ENCODE measurements at places on chromosomes 7 and 10. TPM values are rescaled to one million over a fixed set of nuclear protein-coding genes. Genes with fewer than 3 reads are reported as not detected.

DNA sequence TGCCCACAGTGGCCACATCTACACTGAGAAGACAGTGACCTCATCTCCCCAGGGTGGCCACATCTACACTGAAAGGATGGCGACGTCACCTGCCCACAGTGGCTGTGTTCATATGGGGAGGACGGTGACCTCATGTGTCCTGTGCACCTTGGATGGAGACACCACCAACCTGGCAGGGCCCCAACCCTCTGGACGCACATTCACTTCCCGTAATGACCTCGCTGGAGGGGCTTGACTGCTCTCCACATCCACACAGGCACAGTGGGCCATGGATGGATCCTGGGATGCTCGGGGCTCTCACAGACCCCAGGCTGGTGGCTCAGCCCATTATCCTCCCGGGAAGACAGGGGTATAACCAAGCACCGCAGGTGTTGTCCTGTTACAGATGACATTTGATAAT lies 69.7 kb upstream of the BTBD16 start:
- no peaks in the 10 kb centered on the region for H3K36me3 ChIP-seq
- no peak for DNase-seq
- H3K4me3 ChIP-seq = no peak overlapping the region

GRCh38 chr7:38833329-38833728 lies 75.7 kb downstream of the VPS41 start:
- no peak overlapping the region for H3K27ac ChIP-seq
- no peaks in the 10 kb centered on the region for H3K27me3 ChIP-seq
- no peak for DNase-seq

GRCh38 chr10:108425283-108425964 lies 1260.9 kb upstream of the SORCS1 start:
- no peaks in the 10 kb centered on the region for H3K36me3 ChIP-seq
- DNase-seq = no peak
- H3K4me1 ChIP-seq = no peaks in the 10 kb centered on the region
- H3K27me3 ChIP-seq = no peaks in the 10 kb centered on the region
- H3K27ac ChIP-seq = no peak overlapping the region

- no peak for DNase-seq
- H3K27me3 ChIP-seq = no peaks in the 10 kb centered on the region
- no peaks in the 10 kb centered on the region for H3K36me3 ChIP-seq
- no peak overlapping the region for H3K4me3 ChIP-seq
- H3K27ac ChIP-seq = no peak overlapping the region
Measured at GRCh38 chr10:117424171-117424570, 48.9 kb upstream of the PDZD8 start.

DNA sequence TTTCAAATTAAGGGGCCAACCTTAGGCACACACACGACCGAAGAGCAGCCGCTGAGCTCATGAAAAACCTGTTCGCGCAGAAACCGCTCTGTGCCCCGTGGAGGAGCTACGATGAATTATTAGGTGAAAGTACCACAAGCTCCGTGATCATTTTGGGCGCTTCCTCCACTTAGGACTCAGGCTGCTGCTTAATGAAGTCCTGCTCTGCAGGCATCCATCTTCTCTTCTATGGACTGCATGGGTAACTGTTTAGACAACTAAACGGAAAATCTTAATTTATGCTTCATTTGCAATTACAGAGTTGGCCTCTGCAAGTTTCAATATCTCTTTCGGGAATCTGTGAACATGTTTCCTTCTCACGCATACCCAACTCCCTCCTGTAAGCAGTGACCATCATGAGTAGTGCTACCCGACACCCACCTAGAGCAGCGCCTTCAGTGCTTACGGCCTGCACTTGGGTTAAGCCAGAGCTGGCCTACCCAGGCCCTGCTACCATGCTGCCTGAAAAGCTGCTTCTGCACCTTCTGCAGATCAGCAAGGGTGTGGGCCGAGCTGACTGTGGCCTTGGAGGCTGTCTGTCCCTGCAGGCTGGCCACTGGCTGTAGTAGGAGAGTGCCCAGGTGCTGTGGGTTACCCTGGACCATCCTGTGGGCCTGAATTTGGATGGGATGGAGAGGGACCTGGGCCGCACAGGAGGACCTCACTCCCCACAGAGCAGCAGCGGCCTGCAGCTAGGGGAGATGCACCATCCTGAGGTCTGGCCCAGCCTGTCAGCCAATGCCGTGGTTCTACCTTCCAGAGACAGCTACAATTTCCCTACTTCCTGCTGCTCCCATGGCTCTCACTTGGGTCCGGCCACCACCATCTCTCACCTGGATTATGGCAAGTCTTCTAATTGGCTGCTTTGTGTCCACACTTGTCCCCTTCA lies 36.0 kb downstream of the GNA12 start:
- H3K36me3 ChIP-seq = no peaks in the 10 kb centered on the region
- DNase-seq = no peak
- no peaks in the 10 kb centered on the region for H3K27me3 ChIP-seq
- H3K4me3 ChIP-seq = no peak overlapping the region

DNA sequence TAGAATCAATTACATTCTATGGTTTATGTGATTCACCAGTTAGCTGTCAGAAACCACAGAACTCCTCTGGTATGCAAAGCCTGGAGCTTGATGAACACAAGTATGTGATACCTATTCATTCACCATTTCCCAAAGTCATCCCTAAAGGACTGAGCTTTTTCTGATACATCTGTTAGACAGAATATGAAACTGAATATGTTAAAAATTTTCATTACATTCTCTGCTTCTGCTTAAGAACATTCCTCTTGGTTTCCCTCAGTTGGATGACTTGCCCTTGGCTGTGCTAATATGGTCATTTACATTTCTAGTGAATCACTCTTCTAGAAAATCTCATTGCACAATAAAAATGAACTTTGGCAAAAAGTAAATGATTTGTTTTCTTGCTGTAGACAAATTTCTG lies 10.8 kb upstream of the PON1 start:
- no peak overlapping the region for H3K4me3 ChIP-seq
- H3K4me1 ChIP-seq = no peaks in the 10 kb centered on the region
- H3K27me3 ChIP-seq = no peaks in the 10 kb centered on the region
- no peak overlapping the region for H3K27ac ChIP-seq
- no peaks in the 10 kb centered on the region for H3K36me3 ChIP-seq

DNA sequence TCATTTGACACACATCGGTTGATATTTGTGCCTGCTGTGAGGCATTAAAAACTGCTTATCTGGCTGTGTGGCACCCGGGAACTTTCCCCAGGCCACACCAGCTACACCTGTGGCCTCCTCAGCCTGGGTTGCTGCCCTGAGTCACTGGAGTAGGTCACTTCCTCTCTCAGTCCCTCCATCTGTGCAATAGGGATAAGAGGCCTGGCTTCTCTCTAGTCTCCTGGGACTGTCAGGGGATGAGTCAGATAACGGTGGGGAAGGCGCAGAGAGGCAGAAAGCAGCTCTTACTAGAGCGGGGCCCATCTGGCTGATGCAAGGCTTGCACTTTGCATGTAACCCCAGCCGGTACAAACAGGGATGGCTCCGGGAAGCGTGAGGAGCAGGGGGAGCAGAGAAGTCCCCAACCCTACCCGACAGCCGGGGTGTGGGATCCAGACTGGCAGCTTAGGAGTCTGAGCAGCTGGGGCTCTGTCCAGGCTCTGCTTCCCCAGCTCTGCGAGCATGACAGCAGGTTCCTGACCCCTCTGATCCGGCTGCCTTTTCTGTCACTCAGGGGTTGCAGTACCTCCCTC lies 34.0 kb downstream of the DNAJB12 start:
- DNase-seq = peak; percentile 55
- peaks cover 86% of the 10 kb centered on the region for H3K4me1 ChIP-seq
- H3K4me3 ChIP-seq = peak overlapping the region; percentile 8
- no peaks in the 10 kb centered on the region for H3K27me3 ChIP-seq

DNA sequence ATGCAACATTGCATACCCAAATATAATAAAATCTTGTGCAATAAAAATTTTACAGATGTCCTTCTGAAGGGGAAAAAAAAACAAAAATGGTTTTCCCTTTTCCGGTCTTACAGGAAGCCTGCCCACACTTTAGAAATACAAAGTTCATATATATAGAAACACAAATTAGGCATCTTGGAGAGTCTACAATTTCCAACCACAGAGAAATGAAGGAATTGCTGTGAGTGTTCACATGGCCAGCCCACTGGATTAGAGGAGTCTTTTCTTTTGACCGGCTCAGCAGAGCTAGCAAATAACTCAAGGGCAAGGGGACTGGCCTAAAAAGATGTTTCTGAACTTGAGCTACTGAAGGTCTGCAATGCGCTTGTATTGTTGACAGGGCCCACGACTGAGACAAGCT lies 92.4 kb downstream of the GLI3 start:
- H3K27ac ChIP-seq = no peak overlapping the region
- H3K36me3 ChIP-seq = no peaks in the 10 kb centered on the region
- no peaks in the 10 kb centered on the region for H3K27me3 ChIP-seq
- no peak for DNase-seq
- no peak overlapping the region for H3K4me3 ChIP-seq
- no peaks in the 10 kb centered on the region for H3K4me1 ChIP-seq

DNA sequence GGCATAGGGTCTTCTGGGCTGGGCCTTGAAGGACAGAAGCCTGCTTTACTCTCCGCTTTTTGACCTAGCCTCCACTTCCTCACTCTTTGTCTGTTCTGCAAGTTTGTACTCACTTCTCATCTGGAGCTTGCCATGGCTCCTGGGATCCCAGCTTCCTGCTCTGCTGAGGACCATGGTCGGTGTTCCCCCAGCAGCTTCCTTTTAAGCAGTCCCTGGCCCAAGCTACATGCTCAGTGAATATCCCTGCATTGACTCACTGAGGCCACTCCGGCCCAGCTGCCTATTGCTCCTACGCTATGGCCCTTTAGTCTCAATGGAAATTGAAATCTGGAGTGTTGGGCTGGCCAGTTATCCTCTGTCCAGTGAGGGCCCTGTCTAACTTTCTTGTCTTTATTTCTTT lies 427.7 kb downstream of the RPS24 start:
- no peak overlapping the region for H3K4me3 ChIP-seq
- H3K36me3 ChIP-seq = no peaks in the 10 kb centered on the region
- H3K27ac ChIP-seq = no peak overlapping the region
- peaks cover 3% of the 10 kb centered on the region for H3K27me3 ChIP-seq
- no peak for DNase-seq

IFIT2 gene
- 6.3 TPM for polyA plus RNA-seq

GRCh38 chr10:130510755-130511154 lies 374.6 kb downstream of the GLRX3 start:
- no peak overlapping the region for H3K4me3 ChIP-seq
- no peaks in the 10 kb centered on the region for H3K27me3 ChIP-seq
- H3K27ac ChIP-seq = no peak overlapping the region
- DNase-seq = no peak
- H3K4me1 ChIP-seq = no peaks in the 10 kb centered on the region

HOXA1 gene
- 0.49 TPM for polyA plus RNA-seq

FLNC gene
- polyA plus RNA-seq = not detected

ELN gene
- not detected for polyA plus RNA-seq

GRCh38 chr10:15898046-15898445 lies 37.7 kb upstream of the MINDY3 start:
- peak; percentile 26 for DNase-seq
- peaks cover 6% of the 10 kb centered on the region for H3K27me3 ChIP-seq
- H3K36me3 ChIP-seq = no peaks in the 10 kb centered on the region
- no peak overlapping the region for H3K27ac ChIP-seq
